ENCODE measurements at places on chromosomes 11 and 22. TPM values are rescaled to one million over a fixed set of nuclear protein-coding genes. Genes with fewer than 3 reads are reported as not detected.
A peak's percentile ranks its signal among the peaks of the same experiment; 100 is the strongest.

Gene NAA40
- polyA plus RNA-seq: 59.1 TPM

Gene CECR2
- 4.6 TPM for polyA plus RNA-seq

DNA sequence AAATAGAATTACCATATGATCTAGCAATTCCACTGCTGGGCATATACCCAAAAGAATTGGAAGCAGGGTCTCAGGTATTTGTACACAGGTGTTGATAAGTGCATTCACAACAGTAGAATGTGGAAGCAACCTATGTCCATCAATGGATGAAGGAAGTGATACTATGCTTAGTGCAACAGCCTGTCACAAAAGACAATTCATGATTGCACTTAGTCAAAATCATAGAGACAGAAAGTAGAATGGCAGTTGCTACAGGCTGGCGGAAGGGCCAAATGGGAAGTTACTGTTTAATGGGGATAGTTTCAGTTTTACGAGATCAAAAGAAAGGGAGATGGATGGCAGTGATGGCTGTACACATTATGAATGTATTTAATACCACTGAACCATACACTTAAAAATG, 42.0 kb downstream of the SGSM3 start:
- no peak overlapping the region for H3K27ac ChIP-seq
- DNase-seq: no peak

- H3K27me3 ChIP-seq: no peaks in the 10 kb centered on the region
- H3K4me1 ChIP-seq: peaks cover 91% of the 10 kb centered on the region
- H3K27ac ChIP-seq: peak overlapping the region; percentile 67
- H3K36me3 ChIP-seq: no peaks in the 10 kb centered on the region
These were observed 129.8 kb downstream of the DBX1 start for GRCh38 chr11:20030472-20030871.

DNA sequence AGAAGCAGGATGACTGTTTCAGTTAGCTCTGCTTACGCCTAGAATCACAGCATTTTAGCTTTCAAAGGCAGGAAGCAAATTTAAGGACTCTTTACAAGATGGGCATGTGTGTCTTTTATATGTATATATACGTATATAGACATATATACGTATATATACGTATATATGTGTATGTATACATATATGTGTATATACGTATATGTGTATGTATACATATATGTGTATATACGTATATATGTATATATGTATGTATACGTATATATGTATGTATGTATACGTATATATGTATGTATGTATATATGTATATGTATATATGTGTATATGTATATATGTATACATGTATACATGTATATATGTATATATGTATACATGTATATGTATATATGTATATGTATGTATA, 111.1 kb downstream of the FBXO7 start:
- no peak for DNase-seq
- no peak overlapping the region for H3K27ac ChIP-seq
- no peaks in the 10 kb centered on the region for H3K4me1 ChIP-seq
- H3K27me3 ChIP-seq: no peaks in the 10 kb centered on the region
- no peak overlapping the region for H3K4me3 ChIP-seq

- no peaks in the 10 kb centered on the region for H3K36me3 ChIP-seq
- no peaks in the 10 kb centered on the region for H3K4me1 ChIP-seq
- H3K27ac ChIP-seq: no peak overlapping the region
These were observed 16.2 kb upstream of the OR10V1 start for GRCh38 chr11:59729834-59730233.

Data from cardiac muscle cell (in vitro differentiated cells and primary cell).